ENCODE measurements at places on chromosomes 2 and 18.
A peak's percentile ranks its signal among the peaks of the same experiment; 100 is the strongest.

GRCh38 chr2:36088716-36089328 lies 266.8 kb upstream of the CRIM1 start:
- no peak for DNase-seq

GRCh38 chr2:44620189-44620990 lies 258.6 kb downstream of the CAMKMT start:
- no peak for DNase-seq

GRCh38 chr2:143440411-143441012 lies 311.3 kb downstream of the ARHGAP15 start:
- DNase-seq = no peak

DNA sequence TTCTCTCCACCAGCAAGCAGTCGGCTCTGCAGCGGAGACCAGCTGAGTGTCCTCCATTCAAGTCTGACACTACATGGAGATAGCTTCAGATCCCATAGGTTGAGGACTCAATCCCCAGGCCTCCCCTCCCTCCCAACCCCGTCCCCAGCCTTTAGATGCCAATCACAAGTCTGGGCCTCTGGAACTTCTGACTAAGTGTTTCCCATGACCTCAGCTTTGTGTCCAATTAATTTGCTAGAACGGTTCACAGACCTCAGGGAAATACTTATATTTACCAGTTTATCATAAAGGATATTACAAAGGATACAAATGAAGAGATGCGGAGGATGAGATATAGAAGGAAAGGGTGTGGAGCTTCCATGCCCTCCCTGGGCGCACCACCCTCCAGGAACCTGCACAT lies 77.4 kb downstream of the MERTK start:
- DNase-seq = no peak

DNA sequence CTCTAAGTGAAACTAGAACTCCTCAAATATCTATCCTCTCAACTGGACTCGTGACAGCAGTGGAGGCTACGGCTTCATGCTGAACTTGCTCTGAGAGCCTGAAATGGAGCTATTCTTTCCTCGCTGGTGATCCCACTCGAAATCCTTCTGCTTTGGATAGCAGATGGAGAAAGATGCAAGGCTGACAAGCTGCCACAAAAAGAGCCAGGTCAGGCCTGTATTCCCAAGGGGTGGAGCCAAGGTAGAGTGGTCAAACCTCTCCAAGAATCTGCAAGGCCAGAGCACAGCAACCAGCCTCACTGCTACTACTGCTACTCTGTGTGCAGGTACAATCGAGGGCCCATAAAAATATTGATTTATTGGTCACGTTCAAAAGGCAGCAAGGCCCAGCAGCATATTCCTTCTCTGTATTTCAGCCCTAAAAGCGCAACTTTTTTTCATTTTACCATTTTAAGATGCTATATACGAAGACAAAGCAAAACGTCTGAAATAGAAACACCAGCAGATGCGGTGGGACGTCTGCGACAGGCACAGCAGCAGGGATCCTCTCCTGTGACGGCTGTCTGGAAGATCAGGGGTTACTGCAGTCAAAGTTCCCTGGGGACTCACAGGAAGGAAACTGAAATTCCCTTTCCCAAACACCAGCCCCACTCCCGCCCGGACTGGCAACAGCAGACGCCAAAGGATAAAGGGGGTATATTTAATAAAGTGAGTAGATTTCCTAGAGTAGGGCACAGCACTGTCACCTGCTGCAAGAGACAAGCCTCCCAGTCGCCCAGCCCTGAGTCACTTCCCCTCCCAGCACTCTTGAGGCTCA lies 2.4 kb downstream of the SPRED2 start:
- no peak for DNase-seq

DNA sequence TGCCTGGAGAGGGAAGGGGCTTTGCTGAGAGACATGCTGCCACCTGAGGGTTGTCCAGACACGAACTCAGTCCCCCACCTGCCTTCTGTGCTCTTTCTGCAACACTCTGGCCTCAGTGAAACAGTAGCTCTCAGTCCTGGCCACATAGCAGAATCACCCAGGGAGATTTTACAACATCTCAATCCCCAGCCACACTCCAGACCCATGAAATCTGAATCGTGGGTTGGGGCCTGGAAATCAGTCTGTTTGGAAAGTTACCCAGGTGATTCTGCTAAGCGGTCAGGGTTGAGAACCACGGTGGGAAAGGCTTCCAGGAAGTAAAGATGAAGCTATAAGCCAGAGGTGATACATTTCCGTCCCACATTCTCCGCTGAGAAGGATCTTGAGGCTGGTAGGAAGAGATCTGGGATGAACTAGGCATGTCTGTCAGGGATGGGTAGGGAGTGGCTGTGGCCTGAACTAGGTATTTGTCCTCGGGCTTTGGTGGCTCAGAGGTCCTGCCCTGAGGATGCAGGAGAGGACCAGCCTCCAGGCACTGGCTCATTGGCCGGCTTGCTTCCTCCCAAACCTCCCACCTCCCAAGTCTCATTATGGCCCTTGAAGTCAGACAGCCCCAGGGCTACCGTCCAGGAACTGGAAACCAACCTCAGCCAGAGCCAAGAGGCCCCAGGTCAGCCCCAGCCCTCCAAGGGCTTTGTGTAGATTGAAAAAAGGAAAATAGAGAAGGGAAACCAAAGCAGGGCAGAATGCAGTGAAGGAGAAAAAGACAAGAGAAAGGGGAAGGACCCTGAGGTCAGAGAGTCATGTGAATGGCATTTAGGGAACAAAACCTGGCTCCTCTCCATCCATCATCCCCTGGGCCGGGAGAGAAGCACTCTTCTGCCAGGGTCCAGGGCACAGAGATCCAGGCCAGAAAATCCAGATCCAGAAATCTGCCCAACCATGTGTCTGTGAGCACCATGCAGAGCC lies 119.6 kb downstream of the ZFP36L2 start:
- DNase-seq = no peak

GRCh38 chr2:127355407-127356008 lies 32.3 kb downstream of the MAP3K2 start:
- peak; percentile 13 for DNase-seq

DNA sequence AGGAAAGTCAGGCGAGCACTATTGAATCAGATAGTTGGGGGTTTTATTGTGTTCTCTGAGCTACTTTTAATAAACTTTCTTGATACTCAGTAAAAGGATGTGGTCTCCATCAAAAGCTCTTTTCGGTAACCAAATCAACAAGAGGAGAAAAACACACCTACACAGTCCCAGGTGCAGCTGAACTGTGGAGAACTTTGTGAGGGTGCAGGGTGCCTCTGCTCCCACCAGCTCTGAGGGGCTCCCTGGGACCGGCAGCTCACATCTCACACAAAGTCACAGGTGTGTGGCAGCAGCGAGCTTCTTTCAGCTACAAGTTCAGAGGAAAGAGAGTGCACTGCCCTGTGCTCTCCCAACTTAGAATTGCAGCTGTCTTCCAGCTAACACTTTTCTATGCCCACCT lies 650.4 kb downstream of the RNF144A start:
- peak; percentile 40 for DNase-seq

- no peak for DNase-seq
These were observed 21.9 kb upstream of the PAX3 start for GRCh38 chr2:222320436-222321395.

DNA sequence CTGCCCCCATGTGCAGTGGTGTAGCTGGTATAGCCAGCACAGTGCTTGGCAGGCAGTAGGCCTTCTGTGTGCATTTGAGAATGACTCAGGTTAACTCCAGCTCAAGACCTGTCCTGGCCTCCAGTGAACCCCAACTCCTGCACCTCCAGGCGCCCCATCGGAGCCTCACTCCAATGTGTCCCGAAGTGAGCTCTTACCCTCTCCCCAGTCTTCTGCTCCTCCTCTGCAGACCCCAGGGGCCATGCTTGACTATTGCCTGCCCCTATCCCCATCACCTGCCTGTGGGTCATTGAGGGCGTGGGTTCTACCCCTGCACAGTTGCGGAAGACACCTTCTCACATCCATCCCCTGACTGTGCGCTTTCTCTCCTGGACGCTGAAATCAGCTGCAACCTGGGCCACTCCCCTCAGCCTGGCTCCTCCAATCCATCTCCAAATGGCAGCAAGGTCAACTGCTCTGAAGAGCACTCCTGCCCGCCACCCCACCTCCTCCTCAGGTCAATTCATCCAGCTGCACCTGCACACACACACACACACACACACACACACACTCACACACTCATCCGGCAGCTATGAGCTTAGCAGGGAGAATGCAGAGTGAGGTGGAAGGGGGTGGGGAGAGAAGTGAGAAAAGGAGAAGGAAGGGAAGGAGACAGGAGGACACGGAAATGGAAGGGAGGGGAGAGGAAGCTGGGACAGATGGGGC lies 130.3 kb upstream of the GLI2 start:
- DNase-seq = no peak

DNA sequence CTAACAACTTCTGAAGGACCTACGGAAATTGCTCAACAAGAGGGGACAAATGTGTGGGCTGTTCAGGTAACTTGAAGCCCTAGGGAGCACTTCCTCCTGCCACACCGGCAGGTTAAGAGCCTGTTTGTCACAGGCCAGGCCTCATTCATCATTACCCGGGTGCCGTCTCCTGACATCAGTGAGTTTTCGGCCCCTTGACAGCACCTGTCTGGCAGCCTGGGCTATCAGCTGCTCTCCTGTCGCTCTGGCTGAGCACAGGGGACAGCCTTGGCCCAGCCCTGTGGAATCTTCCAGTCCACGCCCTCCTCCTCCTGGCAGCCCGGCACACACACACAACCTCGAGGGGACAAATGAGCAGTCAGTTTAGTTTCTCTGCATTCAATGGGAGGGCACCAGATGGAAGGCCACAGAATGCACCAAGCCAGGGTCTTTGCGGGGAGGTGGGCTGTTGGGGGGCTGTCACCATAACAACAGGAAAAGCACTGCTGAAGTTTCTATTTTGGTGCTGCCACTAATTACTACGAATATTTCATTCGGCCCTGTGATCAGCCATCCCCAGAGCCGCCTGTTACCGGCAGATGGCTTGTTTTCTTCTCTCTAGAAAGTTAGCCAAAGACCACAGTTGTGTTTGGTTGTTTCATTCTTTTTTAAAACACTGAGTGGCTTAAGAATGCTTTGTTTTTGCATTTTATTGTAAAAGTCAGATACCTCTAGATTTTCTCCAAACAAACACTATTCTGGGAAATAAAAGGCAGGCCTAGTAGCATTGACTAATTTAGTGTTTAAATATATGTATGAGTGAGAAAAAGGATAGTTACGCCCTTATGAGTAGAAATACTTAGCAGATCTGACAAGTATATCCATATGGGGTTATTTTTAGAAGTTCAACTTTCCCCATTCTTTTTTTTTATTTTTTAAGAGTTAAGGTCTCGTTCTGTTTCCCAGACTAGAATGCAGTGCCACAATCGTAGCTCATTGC lies 189.9 kb upstream of the NDUFV2 start:
- no peak for DNase-seq

DNA sequence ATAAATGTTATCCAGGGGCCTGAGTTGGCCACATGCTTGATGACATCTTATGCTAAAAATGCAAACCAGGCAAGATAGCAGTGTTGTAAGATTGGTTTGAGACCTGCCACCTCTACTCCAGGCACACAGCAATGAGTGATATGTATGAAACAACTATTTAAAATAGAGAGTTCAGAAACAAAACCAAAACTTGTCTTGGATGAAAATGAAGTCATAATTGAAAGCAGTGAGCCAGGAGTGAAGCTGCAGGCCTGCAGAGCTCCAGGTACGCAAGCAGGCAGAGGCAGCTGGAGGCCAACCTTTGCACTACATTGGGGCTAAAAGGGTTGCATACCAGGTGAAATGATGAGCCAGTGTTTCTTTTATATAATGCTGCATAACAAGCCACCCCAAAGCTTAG lies 89.2 kb upstream of the SPATS2L start:
- DNase-seq = no peak

DNA sequence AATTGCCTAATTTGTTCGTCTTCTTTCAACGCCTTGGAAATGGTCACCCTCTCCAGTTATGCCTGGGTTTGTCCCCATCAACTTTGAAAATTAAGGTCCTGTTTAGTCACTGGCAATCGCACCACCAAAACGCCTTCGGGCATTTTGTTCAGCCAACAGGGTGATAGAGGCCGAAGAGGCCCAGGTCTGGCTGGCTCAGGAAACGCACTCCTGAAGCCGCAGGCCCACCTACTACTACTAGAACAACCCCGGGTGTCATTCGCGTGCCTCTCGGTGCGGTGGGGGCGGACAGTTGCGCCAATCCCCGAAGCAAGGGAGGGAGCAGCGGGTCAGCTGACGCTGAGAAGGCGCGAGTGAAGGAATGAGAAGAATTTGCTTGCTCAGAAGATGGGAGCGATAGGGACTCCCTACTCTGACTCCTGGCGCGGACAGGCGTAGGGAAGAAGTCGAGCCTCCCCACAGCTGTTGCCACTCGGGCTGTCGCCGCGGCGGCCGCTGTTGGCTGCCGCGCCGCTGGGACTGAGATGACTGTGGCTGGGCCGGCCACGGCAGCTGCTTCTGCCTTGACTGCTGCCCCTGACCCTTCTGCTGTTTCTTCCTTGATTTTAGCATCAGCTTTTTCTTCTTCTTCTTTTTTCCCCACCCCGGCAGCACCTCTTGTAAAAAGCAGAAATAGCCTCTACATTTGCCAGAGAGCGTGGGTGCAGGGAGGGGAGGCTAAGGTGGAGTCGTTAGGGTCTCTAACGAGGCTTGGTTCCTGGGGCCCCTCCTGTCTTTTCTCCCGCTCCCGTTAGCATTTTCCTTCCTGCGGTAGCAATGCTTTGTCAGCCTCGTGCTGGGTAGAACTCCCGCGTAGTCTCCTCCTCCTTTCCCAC lies 387.6 kb downstream of the FIGN start:
- no peak for DNase-seq

GRCh38 chr2:55235724-55236538 lies 3.4 kb downstream of the RPS27A start:
- DNase-seq = no peak

- DNase-seq = no peak
These were observed 204.1 kb downstream of the SS18 start for GRCh38 chr18:25886283-25886682.

DNA sequence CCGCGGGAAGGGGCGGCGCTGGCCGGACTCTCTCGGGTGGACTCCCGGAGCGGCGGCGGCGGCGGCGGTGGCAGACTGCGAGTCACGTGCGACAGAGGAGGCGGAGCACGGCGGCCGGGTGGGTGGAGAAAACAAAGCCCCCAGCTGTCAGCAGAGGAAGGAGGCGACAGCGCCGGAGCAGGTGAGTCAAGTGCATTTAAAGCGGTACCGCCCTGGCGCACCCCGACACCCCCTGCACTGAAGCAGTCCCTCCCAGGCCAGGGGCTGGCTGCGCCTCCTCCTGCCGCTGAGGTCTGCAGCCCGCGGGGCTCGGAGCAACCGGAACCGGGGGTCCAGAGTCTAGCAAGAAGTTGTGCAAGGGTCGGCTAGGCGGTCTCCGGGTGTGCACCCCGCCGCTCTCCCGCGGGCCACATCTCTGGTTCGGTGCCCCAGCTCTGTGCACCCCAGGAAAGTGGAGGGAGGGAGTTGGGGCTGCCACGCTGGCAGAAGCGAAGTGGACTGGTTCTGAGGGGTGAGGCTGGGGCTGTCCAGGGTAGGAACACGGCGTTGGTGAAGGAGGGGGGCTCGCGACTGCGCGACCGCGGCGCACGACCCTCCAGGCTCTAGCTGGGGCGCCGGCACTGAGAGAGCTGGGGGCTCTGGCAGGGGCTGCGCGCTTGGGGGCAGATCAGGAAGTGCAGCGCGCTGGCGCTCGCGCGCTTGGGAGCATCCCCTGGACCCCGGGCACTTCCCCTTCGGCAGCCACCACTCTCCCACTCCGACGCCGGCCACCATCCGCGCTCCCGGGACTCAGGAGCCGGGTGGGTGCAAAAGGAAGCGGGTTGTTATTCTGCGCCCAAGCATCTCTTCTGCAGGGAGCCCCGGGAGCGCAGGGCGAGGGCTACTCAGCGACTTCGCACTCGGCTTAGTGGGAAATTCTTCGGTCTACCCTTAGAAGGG lies 64.0 kb upstream of the MAPRE2 start:
- DNase-seq = peak; percentile 83

GRCh38 chr2:224608104-224608503 lies 22.9 kb upstream of the CUL3 start:
- DNase-seq = no peak
